Stimulated activated memory B cell treated with anti-CD40 and anti-IgM and Interleukin-4, amounts not matched to agents 10 μg/mL and 1 μg/mL and 100 μg/mL, for 72 hours (primary cell): ENCODE measurements at places on chromosomes 12 and 14.

DNA sequence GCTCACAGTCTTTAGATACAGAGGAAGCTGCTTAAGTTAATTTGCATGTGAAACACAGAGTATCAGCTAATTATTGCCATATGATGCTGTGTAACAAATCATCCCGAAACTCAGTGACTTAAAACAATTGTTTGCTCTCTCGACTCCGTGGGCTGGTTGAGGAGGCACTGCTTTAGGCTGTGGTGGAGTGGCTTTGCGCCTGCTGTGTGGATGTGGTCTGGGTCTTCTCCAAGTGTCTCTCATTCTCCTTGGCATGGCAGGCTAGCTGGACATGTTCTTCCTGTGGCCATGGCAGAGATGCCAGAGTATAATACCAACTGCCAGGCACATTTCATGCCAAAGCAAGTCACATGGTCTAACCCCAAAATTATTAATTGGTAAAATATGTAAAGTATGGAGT, 40.9 kb downstream of the PELI2 start:
- ATAC-seq, result no peak

DNA sequence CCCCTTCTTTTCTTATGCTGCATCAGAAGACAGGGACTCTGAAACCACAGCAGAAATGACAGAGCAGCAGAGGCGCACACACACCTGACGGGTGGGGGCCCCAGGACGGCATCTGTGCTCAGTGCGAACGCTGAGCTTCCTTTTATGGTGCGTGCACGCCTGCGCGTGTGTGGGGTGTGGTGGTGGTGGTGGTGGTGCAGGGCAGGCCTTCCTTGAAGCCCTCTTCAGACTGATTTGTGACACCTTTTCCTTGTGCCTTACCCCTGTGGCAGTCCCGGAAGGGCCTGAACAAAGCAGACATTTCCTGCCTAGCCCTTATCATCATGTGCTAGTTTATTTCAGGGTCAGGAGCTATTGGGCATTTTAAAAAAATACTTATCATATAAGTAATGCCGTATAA, 75.7 kb downstream of the TSPAN9 start:
- ATAC-seq, result peak; percentile 44

DNA sequence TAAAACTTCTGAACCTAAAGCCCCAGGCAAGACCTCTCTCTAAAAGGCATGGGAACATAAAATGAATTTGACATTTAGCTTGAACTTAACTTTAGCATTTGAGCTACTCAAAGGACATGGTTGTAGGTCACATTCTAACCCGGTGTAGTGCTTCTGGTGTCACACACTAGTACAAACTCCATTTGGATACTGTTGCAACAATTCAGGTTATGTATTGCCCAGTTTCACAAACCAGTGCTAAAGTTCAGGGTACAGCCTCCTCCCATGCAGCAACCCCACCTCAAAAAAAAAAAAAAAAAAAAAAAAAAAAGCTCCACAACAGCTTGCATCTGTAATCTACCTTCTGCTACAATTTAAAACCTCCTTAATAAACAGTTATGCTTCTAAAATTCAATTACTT, 7.8 kb downstream of the PPTC7 start:
- ATAC-seq, result peak; percentile 17

GRCh38 chr12:96617178-96617577, 127.8 kb downstream of the CFAP54 start:
- no peak for ATAC-seq
